ENCODE measurements at places on chromosomes 3 and 15. TPM values are rescaled to one million over a fixed set of nuclear protein-coding genes. Genes with fewer than 3 reads are reported as not detected.

- no peak for DNase-seq
Measured at GRCh38 chr15:66400351-66400774, 13.7 kb downstream of the MAP2K1 start.

- DNase-seq: no peak
Measured at GRCh38 chr15:60695713-60696522, 217.0 kb upstream of the ICE2 start.

- no peak for DNase-seq
Measured at GRCh38 chr15:88529021-88529630, 17.4 kb downstream of the DET1 start.

DNA sequence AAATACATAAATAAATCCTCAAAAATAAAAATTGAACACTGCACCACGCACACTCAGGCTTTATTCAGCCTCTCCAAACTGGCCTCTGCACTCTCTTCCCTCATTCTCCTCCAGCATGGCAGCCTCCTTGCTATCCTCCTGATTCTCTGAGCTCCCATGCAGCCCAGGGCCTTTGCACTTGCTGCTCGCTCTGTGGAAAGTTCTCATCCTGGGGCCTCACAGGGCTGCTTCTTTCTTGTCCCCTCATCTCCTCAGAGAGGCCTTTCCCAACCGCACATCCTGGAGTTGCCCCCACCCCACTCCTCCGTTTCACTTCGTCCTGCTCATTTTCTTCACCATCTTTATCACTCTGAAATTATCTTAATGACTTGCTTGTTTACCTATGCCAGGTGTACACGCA is 123.0 kb downstream of the SHQ1 start:
- DNase-seq: no peak

- DNase-seq: no peak
Measured at GRCh38 chr3:56484122-56484521, 15.9 kb upstream of the ERC2 start.

GRCh38 chr3:169822983-169823382 is 10.3 kb upstream of the LRRC34 start:
- no peak for DNase-seq

GRCh38 chr15:26561130-26561529 is 211.7 kb downstream of the GABRB3 start:
- no peak for DNase-seq

The SAXO2 gene
- 6.0 TPM for total RNA-seq

The P3H2 gene
- 5.3 TPM for total RNA-seq

- DNase-seq: no peak
Measured at GRCh38 chr3:10629671-10630040, 124.3 kb upstream of the ATP2B2 start.

GRCh38 chr15:40100947-40101905 is 7.5 kb downstream of the BMF start:
- no peak for DNase-seq

The UBE2E1 gene
- total RNA-seq: 129 TPM

DNA sequence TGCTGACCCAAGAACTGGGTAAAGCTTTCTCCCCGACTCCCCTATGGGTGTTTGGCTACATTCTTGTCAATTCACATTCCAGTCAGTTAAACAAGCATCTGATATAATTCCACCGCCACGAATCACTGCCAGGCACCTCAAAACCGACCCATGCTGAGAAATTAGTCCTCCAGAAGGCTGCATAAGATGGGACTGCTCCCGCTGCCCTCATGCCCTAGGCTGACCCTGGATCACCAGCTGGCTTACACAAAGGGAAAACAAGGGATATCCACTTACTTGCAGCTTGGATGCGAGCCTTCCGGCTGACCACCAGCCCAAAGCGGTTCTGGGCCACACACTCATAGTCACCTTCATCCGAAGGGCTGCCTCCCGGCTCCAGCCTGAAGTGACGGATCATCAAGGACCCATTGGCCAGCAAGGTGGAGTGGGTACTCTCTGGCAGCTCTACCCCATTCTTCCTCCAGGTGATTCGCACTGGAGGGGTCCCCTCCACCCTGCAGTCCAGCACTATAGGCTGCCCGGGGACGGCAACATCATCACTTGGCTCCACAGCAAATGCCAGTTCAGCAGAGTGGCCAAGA is 2.9 kb downstream of the IGDCC3 start:
- no peak for DNase-seq

The PLD1 gene
- 143 TPM for total RNA-seq

GRCh38 chr3:124360563-124360962 is 368.6 kb upstream of the ROPN1 start:
- no peak for DNase-seq

GRCh38 chr15:73052653-73053397 is 562 bp downstream of the NEO1 start:
- DNase-seq: peak; percentile 59

The TJP1 gene
- total RNA-seq: 172 TPM

The PLA2G4B gene
- total RNA-seq: 13.1 TPM

The ITGB5 gene
- 58.8 TPM for total RNA-seq
